ENCODE measurements at places on chromosomes 1 and 21.

DNA sequence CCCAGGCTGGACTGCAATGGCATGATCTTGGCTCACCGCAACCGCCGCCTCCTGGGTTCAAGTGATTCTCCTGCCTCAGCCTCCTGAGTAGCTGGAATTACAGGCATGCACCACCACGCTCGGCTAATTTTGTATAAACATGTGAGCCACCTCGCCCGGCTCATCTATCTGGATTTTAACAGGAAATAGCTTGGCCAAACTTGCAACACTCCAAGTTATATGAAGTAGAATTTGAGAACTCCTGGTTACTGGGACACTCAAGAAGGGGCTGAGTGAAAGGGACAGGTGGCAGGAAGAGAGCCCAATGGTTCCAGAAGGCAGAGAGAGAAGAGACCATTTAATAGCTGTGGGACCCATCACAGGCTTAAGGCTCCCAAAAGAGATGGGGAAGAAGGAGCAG, 2.9 kb upstream of the GPX7 start:
- DNase-seq, result no peak

- DNase-seq, result no peak
Observed at GRCh38 chr1:116508984-116509980, 61.5 kb downstream of the CD58 start.

DNA sequence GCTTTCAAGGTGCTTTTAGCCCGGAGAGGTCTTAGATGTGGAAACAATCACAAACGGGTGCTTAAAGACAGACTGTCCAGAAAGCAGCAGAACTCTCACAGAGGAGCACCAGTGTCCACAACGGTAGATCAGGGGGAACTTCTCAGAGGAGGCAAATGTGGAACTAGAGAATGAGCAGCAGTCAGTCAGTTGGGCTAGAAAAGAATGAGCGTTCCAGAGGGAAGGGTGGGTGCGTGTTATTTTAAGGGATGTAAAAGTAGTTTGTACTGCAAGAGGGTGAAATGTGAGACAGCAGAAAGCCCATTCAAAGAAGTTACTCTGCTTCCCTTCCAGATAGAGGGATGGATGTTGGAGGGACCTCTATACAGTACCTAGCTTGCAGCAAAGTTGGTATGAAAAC, 30.9 kb downstream of the RGS5 start:
- DNase-seq, result no peak

- peak; percentile 78 for DNase-seq
Observed at GRCh38 chr1:9441451-9442133, 97.7 kb upstream of the SLC25A33 start.

GRCh38 chr1:39800471-39800835, 11.8 kb upstream of the BMP8B start:
- peak; percentile 32 for DNase-seq

DNA sequence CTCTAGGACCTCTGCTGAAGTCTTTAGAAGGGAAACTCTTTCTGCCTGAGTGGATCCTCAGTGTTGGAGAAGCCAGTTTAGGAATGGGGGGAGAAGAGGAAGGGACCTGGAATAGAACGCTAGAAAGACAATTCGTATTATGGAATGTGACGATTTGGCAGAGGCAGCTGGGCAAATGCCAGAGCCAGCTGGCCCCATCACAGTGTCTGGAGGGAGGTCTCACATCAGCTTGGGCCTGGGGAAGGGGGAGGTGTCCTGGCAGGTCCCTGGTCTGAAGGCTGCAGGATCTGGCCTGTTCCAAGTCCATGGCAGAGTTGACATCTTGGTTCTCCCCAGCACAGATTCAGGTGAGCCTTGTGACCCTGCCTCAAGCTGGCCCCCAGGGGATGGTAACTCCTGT, 11.3 kb downstream of the TMCC2 start:
- peak; percentile 30 for DNase-seq

- no peak for DNase-seq
Observed at GRCh38 chr1:27152004-27152828, 2.7 kb downstream of the SLC9A1 start.

DNA sequence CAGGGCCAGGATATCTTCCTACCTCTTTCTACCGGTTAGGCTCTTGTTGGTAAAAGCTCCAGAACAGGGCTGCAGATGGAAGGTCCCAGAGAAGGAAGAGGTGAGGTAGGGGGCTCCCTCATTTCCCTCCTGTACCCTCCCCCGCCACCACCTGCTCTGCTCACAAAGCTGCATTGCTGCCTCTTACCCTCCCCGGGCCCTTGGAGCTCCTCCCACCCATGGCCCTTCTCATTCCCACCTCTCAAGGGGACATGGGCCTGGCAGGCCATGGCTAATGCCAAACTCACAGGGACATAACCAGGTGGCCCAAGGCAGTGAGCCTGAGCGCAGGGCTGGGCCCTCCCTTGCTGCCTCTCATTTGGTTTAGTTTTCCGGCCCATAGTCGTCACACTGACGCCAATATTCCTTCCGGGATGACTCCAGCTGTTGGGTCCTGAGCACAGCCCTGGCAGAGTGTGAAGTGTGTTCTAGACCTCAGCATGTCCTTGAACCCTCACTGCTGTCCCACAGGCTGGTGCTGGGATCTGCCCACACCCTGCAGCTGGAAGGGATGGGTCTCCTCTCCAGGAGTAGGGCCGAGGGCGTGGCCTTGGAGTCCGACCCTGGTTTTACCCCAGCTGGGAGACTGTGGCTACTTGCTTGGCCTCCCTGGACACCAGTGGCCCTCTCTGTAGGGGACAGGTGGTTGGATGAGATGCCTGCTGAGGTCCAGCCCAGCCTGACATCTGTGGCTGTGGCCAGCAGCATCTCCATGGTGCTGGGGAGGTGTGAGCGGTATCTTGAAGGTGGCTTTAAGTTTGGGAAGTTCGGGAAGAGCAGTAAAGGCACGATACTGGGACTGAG, 104.6 kb downstream of the ARHGEF10L start:
- DNase-seq, result no peak

GRCh38 chr21:22211943-22212342, 1213.7 kb downstream of the NCAM2 start:
- DNase-seq, result no peak

DNA sequence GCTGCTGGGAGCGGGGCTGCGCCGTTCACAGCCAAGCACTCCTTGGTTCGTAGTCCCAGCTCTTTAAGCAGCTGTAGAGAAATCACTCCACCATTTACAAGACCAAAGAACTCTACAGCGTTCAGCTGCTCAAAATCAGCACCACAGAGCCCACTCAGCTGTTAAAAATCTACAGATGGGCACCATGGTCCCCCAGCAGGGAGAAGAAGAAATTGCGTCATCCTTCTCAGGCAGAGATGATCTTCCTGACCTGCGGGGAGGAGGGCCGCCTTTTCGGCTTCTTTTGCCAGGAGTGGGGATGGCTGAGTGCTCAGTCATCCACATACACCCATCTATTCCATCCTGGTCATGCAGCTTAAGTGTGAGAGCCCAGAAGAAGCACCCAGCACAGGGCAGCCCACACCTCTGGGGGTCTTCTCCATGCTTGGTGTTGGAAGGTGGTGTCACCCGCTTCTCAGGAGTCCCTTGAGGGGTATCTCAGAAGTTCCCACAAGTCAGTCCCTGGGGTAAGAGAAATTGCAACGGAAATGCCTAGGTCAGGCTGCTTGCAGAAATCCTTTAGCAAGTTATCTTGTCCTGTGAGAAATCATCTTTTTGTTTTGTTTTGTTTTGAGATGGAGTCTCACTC, 163.8 kb downstream of the NPHP4 start:
- no peak for DNase-seq

All from aorta (tissue), 5 donors.